Stimulated activated CD4-positive, alpha-beta T cell treated with anti-CD3 and anti-CD28 coated beads, Interleukin-15, amount 100 ng/mL, for 1 hour (primary cell): ENCODE measurements at places on chromosomes 2 and 18.
A peak's percentile ranks its signal among the peaks of the same experiment; 100 is the strongest.

GRCh38 chr18:26287644-26288043, 61.4 kb downstream of the TAF4B start:
- no peak for DNase-seq

DNA sequence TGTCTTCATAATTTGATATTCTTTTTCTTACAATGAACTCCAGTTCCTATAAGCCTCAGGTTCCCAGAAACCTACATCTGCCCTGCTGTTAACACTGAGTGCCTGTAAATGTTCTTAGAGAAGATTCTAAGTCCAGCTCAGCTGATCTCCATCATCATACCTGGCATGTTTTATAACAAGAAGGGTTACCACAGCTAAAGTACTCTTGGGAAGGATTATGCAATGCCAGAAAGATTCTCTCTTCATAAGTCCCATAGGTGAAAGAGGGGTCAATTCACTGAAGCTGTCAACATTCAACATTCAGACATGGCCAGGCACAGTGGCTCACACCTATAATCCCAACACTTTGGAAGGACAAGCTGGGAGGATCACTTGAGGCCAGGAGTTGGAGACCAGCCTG, 31.3 kb upstream of the PTPN4 start:
- no peak for DNase-seq

- no peak for DNase-seq
These were observed 106.0 kb downstream of the ZNF236 start for GRCh38 chr18:76928179-76928868.

- no peak for DNase-seq
These were observed 326.0 kb upstream of the MGAT5 start for GRCh38 chr2:133927894-133928293.

GRCh38 chr2:145323512-145323911, 803.6 kb upstream of the ZEB2 start:
- no peak for DNase-seq

GRCh38 chr18:42363446-42364441, 408.7 kb downstream of the PIK3C3 start:
- no peak for DNase-seq

DNA sequence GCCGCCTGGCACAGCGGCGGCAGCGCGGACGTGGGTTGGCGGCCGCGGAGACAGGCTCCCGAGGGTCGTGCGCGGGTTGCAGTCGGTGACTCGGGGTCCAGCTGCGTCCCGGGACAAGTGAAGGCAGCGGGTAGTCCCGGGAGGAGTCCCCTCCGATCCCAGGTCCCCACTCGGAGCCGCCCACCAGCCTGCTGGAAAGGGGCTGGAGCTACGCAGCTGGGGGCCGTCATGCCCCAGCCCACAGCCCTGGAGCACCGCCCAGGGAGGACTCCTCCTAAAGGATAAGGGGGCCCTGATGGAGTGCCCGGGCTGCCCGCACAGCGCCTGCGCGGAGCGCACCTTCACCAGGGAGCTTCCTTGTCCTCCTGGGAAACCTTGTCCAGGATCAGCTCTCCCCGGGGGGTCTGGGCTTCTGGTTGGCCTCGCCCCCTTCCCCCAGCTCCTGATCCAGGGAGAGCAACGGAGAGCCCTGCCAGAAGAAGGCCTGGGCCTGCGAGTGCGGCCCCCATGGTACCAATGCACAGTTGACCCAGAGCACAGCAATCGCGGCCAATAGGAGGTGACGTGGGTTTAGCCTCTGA, 25.9 kb upstream of the ALPP start:
- no peak for DNase-seq

- DNase-seq = no peak
These were observed 112.5 kb downstream of the NEDD4L start for GRCh38 chr18:58156516-58156915.

- DNase-seq = no peak
These were observed 98.7 kb downstream of the ACVR1 start for GRCh38 chr2:157777427-157777826.

- no peak for DNase-seq
These were observed 33.4 kb upstream of the ABCA12 start for GRCh38 chr2:215171796-215172195.

- no peak for DNase-seq
These were observed 195.3 kb upstream of the HS6ST1 start for GRCh38 chr2:128513961-128514283.

DNA sequence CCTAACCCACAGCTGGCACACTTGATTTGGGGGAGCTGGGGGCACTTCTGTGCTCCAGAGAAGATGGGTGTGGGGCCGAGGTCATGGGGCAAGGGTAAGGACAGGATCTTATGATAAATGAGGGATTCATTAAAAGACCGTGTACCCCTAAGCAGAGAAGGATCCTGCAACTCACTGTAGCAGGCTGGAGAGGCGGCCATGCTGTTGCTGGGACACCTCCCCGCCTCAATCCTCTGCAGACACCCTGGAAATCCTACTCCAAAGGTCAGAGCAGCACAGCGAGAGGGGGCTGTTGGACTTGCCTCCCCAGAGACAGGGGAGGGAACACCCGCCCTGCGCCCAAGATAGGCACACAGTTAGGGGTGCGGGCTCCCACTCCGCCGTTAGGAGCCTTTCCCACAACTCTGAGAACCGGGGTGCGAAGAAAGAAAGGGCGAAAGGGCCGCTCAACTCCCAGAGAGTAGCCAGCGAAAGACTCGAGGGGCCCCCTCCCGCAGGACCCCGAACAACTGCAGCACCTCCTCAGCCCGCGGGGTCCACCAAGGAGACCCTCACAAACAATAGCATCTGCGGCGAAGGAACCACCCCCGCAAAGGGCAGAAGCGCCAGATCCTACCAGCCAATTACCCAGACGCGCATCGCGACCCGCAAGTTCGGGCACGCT, 1.4 kb downstream of the PARD6G start:
- no peak for DNase-seq

GRCh38 chr2:9656270-9656766, 25.5 kb upstream of the YWHAQ start:
- no peak for DNase-seq

GRCh38 chr2:65638443-65638842, 206.0 kb upstream of the SPRED2 start:
- no peak for DNase-seq

- no peak for DNase-seq
These were observed 1.3 kb downstream of the MAPRE2 start for GRCh38 chr18:35042389-35043071.

GRCh38 chr2:212949786-212950185, 201.6 kb downstream of the IKZF2 start:
- no peak for DNase-seq

GRCh38 chr2:227414846-227415245, 27.1 kb upstream of the SCYGR1 start:
- no peak for DNase-seq

- peak; percentile 31 for DNase-seq
These were observed 3.6 kb upstream of the RNF144A start for GRCh38 chr2:6913415-6914157.

GRCh38 chr18:58183226-58183625, 139.2 kb downstream of the NEDD4L start:
- no peak for DNase-seq

GRCh38 chr2:97761192-97761591, 47.8 kb downstream of the ZAP70 start:
- no peak for DNase-seq
